ENCODE measurements at places on chromosomes 4 and X.

DNA sequence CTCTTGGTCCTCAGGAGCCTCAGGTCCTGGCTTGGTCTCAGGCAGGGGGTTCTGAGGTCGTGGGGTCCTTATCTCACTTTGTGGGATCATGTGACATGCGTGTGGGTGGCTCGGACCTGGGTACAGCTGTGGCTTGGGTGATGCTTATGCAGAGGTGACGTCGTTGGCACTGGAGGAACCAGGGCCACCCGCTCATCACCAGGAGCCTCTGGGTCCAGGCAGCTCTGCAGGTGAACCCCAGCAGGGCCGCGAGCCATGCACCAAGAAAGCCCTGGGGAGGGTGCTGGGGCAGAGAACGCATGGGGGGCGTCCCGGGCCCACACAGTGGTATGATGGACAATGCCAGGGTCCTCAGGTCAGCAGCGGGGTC, 8.7 kb downstream of the ATP5ME start:
- DNase-seq = no peak

DNA sequence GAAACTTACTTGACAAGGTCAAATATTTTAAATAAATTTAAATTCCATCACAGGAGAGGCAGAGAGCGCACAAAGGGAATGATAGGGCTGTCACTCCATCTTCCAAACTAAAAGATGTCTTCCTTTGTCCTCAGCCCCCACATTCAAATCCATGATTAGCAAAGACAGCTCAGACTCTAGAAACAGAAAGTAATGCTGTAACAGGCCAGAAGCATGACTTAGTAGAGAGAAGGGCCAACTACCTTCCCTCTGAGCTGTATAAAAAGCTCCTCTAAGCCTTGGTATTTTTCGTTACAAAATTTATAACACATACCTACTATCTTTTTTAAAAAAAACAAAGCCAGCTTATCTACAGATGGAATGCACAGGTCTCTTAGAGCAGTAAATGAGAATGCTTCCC, 207.4 kb downstream of the MAPK10 start:
- no peak for DNase-seq

GRCh38 chr4:164192844-164193243, 561.1 kb upstream of the SMIM31 start:
- DNase-seq = no peak

- DNase-seq = no peak
Observed at GRCh38 chr4:7653510-7654369, 219.0 kb upstream of the PSAPL1 start.

- no peak for DNase-seq
Observed at GRCh38 chr4:167100120-167100519, 134.2 kb downstream of the SPOCK3 start.

DNA sequence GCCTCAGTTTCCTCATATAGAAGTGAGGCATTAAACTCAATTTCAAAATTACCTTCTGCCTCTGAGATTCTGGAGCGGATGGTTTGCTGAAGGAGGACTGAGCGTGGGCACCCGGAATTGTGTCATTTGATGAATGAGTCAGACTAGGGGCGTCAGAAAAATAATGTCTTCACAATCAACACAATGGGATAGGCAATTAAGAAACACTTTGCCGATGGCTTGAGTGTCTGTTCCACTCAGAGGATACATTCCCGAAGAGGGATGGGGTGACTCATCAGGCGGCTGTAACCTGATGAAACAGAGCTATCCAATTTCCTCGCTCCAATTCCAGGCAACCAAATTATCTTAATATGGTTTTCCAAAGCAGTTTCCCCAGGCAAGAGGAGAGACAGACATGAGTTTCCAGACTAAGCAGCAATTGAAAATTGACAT, 1.2 kb upstream of the CHRNA9 start:
- DNase-seq = no peak

DNA sequence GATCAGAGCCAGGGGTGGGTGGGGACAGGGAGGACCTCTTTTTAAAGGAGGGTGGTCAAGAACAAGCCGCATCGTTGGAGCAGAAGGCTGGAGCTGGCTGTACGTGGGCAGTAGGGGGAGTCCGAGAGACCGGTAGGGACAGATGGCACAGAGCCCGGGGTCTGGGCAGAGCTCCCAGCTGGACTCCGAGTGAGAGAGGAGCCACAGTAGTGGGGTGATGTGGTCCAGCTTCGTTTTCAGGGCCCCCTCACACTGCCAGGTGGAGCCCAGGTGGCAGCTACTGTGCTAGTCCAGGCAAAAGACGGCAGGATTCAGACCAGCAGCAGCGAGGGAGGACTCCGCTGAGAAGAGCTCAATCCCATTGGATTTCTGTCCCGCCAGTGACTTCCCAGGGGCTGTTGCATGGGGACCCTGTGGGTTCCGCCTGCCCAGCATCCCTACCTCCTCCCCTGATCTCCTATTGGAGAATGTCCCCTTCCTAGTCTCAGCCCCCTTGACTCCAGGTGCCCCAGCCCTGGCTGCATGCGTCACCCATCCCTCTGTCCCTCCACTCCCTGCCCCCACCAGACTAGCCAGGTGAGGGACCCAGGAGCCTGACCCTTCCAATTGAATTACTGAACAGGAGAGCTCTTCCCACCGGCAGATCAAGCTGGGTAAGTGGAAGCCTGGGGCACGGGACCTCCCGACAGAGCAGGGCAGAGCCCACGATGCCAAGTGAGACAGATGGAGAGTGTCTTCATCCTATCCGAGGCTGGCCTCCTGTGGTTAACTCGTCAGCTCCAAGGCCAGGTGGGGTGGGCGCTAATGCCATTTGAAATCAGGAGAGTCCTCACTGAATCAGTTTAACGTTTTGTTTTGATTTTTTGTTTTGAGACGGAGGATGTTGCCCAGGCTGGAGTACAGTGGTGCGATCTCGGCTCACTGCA, 2.9 kb downstream of the ARHGAP4 start:
- no peak for DNase-seq

- DNase-seq = no peak
Observed at GRCh38 chr4:87122252-87122651, 98.2 kb downstream of the KLHL8 start.

DNA sequence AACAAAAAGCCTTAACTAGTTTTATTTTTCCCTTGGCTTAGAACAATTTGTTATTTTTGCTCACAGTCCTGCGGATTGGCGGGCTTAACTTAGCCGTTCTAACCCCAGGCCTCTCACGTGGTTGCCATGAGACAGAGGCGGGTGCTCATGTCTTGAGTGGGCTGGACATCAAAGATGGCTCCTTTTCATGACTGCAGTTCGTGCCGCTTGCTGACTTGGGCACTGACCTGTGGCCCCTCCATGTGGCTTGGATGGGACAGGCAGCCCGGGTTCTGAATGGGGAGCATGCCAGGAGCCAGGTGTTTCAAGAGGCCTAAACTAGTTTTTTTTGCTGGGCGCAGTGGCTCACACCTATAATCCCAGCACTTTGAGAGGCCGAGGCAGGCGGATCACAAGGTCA, 40.7 kb downstream of the CDS1 start:
- no peak for DNase-seq

DNA sequence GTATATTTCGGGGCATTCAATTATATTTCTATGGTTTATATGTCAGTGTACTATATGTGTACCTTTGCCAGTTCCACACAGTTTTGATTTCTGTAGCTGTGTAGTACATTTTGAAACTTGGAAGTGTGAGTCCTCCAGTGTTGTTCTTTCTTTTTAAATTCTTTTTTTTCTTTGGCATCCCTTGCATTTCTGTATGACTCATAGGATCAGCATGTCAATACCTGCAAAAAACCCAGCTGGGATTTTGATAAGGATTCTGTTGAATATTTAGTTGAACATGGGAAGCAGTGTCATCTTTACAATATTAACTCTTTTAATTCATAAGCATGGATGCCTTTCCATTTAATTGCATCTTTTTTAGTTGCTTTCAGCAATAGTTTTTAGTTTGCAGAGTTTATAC, 100.0 kb downstream of the SH3BGRL start:
- DNase-seq = no peak

- no peak for DNase-seq
Observed at GRCh38 chr4:161936625-161937550, 226.9 kb downstream of the FSTL5 start.

DNA sequence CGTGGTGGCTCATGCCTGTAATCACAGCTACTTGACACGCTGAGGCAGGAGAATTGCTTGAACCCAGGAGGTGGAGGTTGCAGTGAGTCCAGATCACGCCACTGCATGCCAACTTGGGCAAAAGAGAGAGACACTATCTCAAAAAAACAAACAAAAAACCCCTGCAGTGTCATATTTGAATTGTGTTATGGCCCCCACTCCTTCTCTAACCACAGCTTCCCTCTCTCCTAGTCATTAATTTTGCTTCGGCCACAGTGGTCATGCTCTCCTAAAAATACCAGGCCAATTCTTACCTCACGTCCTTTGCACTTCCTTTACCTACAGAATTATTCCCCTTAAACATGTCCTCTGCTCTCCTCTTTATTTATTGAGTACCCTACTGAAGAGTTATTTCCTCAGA, 206.1 kb downstream of the PPP3CA start:
- DNase-seq = no peak

Data from CD4-positive, alpha-beta T cell treated with Interleukin-6 at 100 ng/mL for 8 hours (primary cell).